RPMI8226 (cell line): ENCODE measurements at places on chromosomes 6 and 20.

GRCh38 chr6:90296341-90297114 is at the start of gene BACH2:
Gene BACH2, minus strand, starts transcription at chr6:90296843. Its CDS starts 287,999 bp downstream, at chr6:90008844.
- DNase-seq = peak; percentile 91

- DNase-seq = no peak
Observed at GRCh38 chr20:19921284-19921793, 95.8 kb upstream of the NAA20 start.

DNA sequence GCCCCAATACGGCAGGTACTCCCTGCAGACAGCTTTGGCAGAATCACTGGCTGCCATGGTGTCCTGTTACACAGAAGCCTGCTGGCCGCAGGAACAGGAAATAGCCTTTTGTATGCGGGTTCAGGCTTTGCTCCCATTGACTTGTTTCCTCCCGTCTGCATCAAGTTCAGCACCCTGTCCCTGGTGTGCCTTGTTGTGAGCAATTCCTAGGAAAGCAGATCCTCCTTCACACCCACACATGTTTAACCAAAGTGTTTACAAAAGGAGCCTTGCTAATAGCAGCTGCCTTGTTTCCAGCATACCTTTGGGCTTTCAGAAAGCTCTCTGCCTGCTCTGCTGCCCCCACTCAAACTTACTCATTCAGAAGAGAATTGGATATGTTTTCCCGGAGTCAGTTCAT is 127.2 kb upstream of the SUPT3H start:
- DNase-seq = no peak

DNA sequence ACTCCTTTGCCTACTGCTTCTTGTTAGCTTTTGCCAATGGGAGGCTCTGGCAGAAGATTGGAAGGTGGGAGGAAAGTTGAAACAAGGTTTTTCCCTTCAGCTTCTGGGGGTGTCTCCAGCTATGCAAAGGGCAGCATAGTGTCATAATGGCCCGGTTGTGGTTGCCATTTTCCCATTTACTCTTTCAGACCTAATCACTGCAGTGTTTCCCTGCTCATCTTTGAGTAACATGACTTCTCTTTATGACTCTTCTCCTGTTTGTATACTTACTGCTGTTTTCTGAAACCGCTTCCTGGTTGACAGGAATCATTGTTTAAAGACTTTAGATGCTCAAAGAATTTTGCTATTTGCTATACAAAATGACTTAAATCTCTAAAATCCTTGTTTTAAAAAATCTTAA is 19.9 kb downstream of the NRN1 start:
- no peak for DNase-seq

DNA sequence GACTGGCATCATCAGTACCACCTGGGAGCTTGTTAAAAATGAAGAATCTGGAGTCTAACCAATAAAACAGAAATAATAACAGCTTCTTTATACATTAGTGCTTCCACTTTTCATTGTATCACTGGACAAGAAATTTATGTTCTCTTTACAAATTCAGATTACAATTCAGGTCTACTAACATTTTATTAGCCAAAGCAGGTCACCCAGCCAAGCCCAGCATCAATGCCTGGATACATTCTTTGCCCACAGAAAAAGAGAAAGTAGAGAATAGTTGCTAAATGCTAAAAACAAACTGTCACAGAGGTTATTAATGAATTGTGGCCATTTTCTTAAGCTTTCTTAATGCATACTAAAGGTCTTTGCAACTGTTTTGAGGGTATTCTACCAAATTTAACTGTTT is 458.3 kb downstream of the BTBD3 start:
- no peak for DNase-seq
